ENCODE measurements at places on chromosomes 7 and 10.

GRCh38 chr7:936386-937054 is 18.0 kb downstream of the ADAP1 start:
- DNase-seq, result no peak

GRCh38 chr10:17213646-17214349 is 12.3 kb upstream of the TRDMT1 start:
- no peak for DNase-seq

GRCh38 chr10:125916977-125917376 is 20.6 kb downstream of the FANK1 start:
- no peak for DNase-seq

GRCh38 chr7:89503281-89503680 is 651.0 kb upstream of the STEAP1 start:
- no peak for DNase-seq

DNA sequence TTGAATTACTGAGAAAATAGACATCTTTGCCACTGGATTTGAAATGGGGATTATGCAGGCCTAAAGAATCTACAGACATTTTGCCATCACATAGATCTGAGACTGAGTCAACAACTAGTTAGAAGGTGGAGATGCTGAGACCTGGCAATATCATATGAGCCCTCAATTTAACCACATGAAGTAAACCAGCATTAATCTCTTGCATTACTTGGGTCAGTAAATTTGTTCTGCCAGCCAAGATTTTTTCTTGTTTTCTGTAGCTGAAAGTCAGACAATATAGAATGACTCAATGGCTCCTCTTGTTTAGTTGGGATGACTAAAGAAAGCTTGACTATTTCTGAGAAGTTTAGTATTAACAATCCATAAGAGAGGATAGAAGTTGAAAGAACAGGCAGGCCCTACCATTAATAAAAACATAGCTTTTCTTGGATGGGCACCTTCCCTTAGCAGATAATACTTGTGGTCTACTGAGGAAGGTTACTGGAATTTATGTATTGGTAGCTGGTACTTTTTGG is 396.7 kb upstream of the SORCS1 start:
- no peak for DNase-seq

GRCh38 chr10:14311206-14311957 is 19.3 kb downstream of the FRMD4A start:
- no peak for DNase-seq

DNA sequence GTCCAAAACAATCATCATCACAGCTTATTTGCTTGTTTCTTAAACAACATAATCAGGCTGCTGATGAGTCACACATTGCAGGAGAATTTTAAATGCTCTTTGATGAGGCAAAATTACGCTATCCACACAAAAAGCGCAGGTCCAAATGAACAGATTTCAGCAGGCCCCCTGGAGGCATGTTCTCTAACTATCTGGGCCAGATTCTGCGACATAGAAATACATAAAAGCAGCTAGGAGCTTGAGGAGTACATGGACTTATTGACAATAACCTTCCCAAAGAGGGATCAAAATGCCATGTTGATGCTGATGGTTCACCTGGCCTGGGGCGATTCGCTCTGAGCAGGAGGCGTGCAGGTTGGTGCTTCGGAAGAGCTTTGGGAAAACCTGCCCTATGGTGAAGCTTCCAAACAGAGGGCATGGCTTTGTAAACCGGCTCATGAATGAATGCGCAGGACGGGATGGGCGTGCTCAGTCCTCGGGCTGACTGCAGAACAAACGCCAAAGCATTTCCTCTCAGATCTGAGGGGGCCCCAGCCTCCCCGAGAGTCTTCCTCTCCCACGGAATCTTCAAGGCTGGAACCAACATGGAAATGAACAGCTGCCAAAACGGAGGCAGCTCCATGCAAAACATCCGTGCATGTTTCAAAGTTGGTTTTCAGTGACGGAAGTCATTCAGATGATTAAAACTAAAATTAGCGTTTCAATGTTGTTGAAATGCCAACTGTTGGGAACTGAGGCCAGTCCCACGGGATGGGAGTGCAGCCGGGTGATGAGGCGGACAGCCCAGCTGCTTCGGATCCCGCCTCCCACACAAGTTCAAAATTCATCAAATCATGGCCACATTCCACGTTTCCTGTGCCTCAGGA is 179.6 kb downstream of the TCERG1L start:
- DNase-seq, result no peak

DNA sequence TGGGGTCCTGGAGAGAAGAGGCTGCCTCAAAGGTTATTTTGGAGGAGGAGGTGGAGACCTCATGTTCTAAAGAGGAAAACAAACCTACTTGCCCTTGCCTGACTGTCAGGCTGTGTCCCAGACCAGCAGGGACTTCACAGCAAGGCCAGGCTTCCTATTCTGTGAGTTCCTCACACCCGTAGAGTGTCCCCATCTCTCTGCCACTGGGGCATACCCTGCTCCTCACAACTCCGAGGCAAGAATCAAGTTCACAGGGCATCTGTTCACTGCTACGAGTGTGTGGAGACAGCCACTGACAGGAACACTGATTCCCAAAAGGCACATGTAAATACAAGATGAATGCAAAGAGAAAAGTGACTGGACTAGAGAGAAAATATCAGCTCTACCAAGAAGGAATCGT is 38.0 kb downstream of the PDE1C start:
- DNase-seq, result no peak
